ENCODE measurements at places on chromosomes 1 and 21. TPM values are rescaled to one million over a fixed set of nuclear protein-coding genes. Genes with fewer than 3 reads are reported as not detected.

DNA sequence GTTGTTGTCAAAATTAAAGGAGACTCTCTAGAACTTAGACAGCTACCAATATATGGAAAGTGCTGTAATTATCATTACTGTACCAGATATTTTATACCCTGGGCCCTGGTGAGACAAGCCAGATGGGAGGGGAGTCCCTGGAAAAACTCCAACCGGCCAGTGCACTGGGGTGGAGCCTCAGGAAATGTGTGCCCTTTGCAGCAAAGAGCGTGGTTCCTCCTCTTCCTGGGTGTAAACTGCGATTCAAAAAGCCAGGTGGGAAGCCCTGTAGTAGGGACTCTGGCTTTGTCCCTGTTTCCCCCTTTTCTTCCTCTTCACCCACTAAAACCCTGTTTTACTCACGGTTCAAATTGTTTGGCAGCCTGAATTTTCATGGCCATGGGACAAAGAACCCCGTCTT, 812.3 kb downstream of the PLA2G4A start:
- no peak overlapping the region for H3K4me3 ChIP-seq
- no peaks in the 10 kb centered on the region for H3K36me3 ChIP-seq
- no peaks in the 10 kb centered on the region for H3K4me1 ChIP-seq
- DNase-seq = no peak
- no peaks in the 10 kb centered on the region for H3K27me3 ChIP-seq

DNA sequence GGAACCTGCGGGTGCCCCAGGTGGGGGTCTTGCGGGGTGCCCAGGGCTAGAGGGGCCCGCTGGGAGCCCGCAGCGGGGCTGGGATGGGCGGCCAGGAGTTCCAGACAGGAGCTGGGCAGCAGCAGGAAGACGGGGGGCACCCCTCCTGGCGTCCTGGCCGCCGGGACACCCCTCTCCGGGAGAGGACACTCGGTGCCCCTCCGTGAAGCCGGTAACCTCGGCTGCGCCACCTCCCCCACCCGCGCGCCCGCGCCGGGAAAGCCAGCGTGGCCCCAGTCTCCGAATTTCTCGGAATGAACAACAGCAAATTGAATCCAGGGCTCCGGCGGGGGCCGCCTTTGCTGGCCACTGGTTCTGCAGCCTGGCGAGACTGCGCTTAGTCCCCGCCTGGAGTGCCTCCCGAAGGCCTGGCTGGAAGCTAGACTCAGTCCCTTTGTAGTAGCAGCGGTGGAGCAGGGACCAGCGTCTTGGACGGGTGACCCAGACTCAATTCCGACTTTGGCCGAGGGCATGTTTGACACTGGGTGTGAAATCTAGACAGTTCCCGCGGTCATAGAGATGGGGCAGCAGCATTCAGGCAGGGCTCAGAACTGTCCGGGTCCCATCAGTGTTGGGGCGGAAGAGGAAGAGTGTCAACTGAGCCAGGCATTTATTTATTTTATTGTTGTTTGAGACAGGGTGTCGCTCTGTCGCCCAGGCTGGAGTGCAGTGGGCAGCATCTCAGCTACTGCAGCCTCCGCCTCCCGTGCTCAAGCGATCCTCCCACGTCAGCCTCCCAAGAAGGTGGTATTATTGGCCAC, 773 bp downstream of the IFNGR2 start:
- H3K4me1 ChIP-seq = peaks cover 15% of the 10 kb centered on the region
- no peaks in the 10 kb centered on the region for H3K36me3 ChIP-seq
- no peak for DNase-seq
- peak overlapping the region; percentile 95 for H3K27ac ChIP-seq
- no peaks in the 10 kb centered on the region for H3K27me3 ChIP-seq
- H3K4me3 ChIP-seq = peak overlapping the region; percentile 93

- no peak for DNase-seq
- no peaks in the 10 kb centered on the region for H3K36me3 ChIP-seq
- peaks cover 1% of the 10 kb centered on the region for H3K27me3 ChIP-seq
- H3K4me1 ChIP-seq = no peaks in the 10 kb centered on the region
- no peak overlapping the region for H3K4me3 ChIP-seq
Measured at GRCh38 chr1:66777831-66778230, 23.2 kb downstream of the INSL5 start.

DNA sequence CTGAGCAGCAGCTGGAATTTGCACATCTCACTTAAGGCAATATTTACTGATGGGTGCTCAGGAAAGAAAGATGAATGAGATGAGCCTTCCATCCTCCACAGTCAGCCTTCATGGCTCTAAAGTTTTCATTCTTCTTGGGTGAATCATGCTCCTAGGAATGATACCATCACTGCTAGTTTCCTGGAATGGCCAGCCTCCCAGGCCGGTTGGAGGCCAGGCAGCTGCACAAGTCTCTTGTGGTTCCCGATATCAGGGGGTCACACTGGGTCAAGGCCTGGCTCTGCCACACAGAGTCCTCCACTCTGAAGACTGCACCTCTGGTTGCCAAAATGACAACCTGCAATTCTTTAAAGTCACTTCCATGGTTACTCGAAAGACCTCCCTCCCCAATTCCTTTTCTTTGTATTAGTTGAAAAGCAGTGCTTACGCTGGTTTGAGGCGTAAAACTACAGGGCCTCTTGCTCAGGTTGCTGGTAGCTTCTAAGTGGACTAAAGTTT, 46.2 kb upstream of the PALMD start:
- H3K4me1 ChIP-seq = no peaks in the 10 kb centered on the region
- no peak overlapping the region for H3K27ac ChIP-seq
- no peak for DNase-seq
- H3K27me3 ChIP-seq = peaks cover 3% of the 10 kb centered on the region
- H3K36me3 ChIP-seq = no peaks in the 10 kb centered on the region
- no peak overlapping the region for H3K4me3 ChIP-seq

DNA sequence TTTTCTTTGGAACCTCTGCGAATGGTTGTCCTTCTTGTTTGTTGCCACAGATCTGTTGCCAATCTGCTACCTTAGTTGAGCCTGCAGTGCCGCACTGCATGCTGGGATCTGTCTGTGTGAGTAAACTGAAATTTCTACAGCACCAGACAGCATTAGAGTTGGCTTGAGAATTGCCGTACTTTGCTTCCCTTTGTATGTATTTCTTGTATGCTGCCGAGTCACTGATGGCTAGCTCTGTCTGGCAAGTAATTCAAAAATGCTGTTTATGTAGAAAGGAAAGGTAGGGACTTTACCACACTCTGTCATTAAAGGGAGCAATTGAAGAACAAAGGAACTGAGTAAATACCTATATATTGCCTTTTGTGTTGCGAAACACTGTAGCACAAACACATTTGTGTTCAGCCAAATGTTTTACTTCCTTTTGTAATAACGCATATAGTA, 857.4 kb downstream of the USP25 start:
- H3K27ac ChIP-seq = no peak overlapping the region
- no peak for DNase-seq
- no peaks in the 10 kb centered on the region for H3K36me3 ChIP-seq
- H3K27me3 ChIP-seq = no peaks in the 10 kb centered on the region
- no peak overlapping the region for H3K4me3 ChIP-seq

- H3K4me3 ChIP-seq = no peak overlapping the region
- H3K4me1 ChIP-seq = peaks cover 44% of the 10 kb centered on the region
- no peaks in the 10 kb centered on the region for H3K27me3 ChIP-seq
- peak overlapping the region; percentile 65 for H3K27ac ChIP-seq
- DNase-seq = no peak
Measured at GRCh38 chr1:205610036-205610435, 21.8 kb downstream of the ELK4 start.

DNA sequence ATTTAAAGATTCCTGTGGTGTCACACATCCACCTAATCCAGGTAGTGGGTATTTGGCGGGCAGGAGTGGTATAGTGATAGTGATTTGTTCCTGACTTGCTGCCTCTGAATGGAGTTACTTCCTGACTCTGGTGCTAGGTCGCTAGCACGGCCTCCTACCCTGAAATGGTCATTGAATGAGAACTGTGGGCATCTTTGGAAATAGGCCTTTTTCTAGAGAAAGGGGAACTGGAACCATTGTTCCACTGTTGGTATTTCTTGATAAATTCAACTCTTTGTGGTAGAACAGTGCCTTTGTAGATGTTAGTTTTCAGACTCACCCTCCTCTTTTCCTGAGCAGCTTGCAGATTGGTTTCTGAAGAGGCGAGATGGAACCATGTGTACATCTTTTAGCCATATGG, 1.5 kb downstream of the QSOX1 start:
- peaks cover 49% of the 10 kb centered on the region for H3K4me1 ChIP-seq
- peak overlapping the region; percentile 79 for H3K4me3 ChIP-seq
- DNase-seq = no peak

DNA sequence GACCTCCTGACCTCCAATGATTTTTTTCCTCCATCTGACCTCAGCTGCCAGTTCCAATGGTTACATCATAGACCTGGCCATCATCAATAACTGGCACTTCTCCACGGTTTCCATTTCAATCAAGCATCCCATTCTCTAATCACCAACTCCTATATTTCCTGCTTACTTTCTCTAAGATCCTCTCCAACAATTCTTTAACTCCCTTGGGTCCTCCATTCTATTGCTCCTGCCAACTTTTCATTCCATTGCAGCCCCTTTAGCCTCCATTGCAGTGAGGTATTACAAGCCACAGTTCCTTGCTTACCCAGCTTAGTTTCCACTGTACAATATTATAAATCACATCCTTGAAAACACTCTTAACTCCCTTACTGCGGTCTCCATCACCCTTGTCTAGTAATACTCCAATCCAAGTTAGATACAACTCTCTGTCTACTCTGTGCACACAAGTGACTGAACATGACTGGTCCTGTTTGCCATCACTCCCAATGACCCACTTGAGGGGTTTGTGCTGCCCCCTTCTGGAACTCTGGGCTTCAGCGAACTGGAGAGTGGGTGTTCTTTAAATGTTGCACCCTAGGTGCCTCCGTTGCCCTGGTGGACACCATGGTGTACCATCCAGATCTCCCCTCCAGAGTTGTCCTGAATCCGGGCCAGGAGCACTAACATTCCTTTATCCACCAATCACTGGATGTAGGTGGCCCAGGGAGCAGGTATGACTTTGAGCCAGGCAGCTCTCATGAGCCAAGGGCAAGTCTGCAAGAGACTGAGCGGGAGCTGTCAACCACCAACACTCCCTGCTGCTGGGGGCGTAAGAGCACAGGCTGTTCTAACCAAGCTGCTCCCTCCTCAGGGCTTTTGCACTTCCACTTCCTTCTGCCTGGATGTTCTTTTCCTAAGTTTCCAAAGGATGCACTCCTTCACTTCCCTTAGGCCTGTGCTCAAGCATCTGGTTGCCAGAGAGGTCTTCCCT, 3.7 kb upstream of the FNDC7 start:
- H3K4me3 ChIP-seq = no peak overlapping the region
- peak overlapping the region; percentile 0 for H3K27ac ChIP-seq
- no peaks in the 10 kb centered on the region for H3K27me3 ChIP-seq

DNA sequence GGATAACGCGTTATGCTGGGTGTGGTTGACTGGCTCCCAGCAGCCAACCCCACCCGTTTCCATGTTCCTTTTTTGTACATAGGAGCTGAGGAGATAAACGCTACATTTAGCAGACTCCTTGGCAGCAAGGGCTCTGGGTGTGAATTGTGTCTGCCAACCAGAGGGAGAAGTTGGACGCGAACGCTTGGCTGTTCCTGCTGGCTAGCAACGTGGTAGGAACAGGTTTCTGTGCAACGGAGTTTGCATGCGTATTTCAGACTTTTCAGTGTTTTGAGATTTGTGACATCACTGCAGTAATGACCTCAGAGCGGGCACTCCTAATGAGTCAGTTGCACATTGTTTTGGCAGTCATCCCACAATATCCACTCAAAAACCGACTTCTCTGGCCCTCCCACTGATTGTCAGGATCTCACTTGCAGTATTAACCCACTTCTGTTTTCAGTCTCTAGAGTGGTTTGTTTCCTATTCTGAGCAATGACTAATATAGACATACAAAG, 98.7 kb upstream of the RGS1 start:
- H3K27ac ChIP-seq = no peak overlapping the region
- H3K4me1 ChIP-seq = no peaks in the 10 kb centered on the region
- no peaks in the 10 kb centered on the region for H3K27me3 ChIP-seq
- H3K36me3 ChIP-seq = no peaks in the 10 kb centered on the region
- DNase-seq = no peak

- peaks cover 20% of the 10 kb centered on the region for H3K4me1 ChIP-seq
- H3K4me3 ChIP-seq = no peak overlapping the region
- no peak overlapping the region for H3K27ac ChIP-seq
- H3K36me3 ChIP-seq = peaks cover 13% of the 10 kb centered on the region
Measured at GRCh38 chr1:63325279-63325985, 3.1 kb downstream of the FOXD3 start.

- peaks cover 26% of the 10 kb centered on the region for H3K4me1 ChIP-seq
- DNase-seq = no peak
- H3K36me3 ChIP-seq = peaks cover 10% of the 10 kb centered on the region
- H3K27me3 ChIP-seq = no peaks in the 10 kb centered on the region
Measured at GRCh38 chr21:34204481-34205439, 131.4 kb downstream of the MRPS6 start.

- no peaks in the 10 kb centered on the region for H3K27me3 ChIP-seq
- no peak for DNase-seq
- H3K4me3 ChIP-seq = peak overlapping the region; percentile 92
- H3K27ac ChIP-seq = peak overlapping the region; percentile 93
Measured at GRCh38 chr1:89201106-89201794, 2.5 kb upstream of the GBP4 start.

DNA sequence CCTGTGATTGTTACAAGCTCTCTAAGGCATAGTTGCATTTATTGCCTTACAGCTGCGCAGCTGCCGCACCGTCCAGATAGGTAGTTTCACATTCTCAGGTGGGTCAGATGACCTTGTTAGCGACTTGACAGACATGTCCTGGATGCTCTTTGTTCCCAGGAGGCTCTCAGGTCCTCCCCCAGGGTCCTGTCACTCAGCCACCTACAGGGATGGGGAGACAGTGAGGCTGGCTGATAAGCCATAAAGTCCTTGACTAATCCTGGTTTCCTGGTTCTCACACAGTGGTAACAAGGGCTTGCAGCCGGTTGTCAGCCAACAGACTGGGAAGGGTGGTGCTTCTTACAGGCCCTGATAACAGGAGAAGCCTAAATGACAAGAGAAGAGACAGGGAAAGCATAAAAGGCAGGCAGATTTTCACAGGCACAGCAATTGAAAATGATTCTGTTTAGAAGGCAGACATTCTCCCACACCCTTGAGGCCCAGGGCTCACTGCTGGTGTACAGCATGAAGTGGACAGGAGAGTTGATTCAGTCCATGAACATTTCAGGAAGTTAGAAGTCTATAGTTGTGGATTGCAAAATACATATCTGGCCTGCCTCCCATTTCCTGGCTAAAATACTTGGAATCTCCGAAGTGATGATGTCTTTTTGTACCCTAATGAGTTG, 2.9 kb downstream of the ARF1 start:
- H3K4me1 ChIP-seq = peaks cover 76% of the 10 kb centered on the region

The CLIC4 gene
- total RNA-seq = 4.9 TPM

The AIRE gene
- not detected for total RNA-seq

All from naive thymus-derived CD8-positive, alpha-beta T cell (primary cell).